ENCODE measurements at places on chromosomes 1 and 21.

DNA sequence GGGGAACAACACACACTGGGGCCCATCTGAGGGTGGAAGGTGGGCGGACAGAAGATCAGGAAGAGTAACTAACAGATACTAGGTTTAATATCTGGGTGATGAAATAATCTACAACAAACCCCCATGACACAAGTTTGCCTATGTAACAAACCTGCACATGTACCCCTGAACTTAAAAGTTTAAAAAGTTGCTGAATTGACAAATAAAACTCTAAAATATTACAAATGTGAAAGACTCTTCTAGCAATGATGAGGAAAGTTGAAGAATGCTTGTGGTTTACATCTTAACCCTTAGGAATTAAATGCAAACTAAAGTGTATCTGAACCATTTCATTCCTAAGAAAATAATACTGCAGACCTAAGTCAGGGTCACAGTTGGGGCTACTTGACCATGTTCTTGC, 525.6 kb upstream of the CAMK1G start:
- DNase-seq: no peak

DNA sequence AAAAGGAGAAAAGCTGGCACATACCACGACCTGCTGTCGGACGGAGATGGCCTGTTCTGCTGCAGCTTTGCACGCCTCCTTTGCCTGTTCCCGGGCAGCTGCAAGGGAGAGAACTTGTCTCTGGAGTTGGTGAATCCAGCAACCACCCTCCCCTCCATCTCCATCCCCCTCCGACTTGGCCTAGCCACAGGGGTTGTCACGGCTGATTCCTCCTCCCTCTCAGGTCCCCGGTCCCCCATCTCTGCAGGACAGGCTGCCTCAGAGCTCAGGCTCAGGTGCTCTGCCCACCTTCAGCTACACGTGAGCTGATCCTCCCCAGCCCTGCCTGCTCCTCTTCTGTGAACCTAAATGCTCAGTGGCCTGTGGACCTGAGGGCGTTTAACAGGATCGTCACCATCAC, 11.1 kb upstream of the SRM start:
- no peak for DNase-seq

DNA sequence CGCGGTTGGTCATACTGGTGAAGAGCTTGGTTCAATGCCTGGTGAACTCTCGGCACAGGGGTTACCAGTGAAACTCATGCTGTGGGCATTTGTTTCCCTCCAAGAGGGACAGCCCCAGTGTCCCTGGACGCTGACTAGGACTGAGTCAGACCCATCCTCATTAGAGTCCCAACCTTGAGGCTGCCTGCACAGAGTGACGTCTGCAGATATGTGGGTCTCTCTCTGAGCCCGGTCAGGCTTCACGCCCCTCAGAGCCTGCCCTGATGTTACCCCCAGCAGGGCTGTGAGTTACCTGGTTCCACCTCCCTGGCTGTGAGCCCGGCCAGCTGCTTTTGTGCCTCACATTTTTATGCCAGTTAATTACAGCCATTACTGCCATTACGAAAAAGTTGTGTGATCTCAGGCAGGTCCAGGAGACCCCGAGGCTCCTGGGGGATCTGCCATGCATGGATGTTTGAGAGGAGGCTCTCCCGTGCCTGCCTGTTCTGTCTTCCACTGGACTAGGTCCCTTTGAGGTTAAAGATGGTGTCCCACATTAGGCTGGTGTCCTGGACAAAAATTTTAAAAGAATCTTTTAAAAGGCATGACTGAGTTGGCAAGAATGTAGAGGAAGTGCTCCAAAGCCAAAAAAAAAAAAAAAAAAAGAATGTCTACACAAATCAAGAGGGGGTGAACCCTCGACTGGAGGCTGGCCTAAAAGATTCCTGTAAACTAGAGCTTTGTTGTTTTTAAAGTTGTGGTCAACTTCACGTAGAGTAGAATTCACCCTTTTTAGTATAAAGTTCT, 36.6 kb upstream of the PADI1 start:
- DNase-seq: no peak

GRCh38 chr1:187527346-187527745, 698.6 kb downstream of the PLA2G4A start:
- DNase-seq: no peak

- DNase-seq: no peak
Measured at GRCh38 chr1:915295-916172, 8.2 kb upstream of the SAMD11 start.

- DNase-seq: no peak
Measured at GRCh38 chr1:233151861-233152260, 143.7 kb downstream of the PCNX2 start.

DNA sequence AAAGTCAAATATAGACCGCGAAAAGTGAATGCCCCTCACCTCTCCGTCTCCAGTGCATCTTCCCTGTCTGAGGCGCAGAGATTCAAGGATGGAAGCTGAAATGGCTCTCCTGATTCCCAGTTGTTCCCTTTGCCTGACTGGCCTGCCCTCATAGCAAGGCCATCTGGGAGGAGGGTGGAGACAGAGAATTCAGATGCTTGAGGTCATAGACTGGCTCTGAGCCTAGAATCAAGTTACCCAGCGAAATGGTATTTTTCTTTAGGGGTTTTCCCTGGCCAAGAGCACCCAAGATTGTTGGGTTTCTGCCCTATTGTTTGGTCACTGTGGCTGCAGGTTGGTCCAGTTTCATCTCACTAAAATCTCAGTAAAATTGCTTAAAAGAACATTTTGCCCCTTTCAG, 7.2 kb downstream of the METTL13 start:
- no peak for DNase-seq

- no peak for DNase-seq
Measured at GRCh38 chr1:234955107-234955731, 173.4 kb downstream of the TOMM20 start.

GRCh38 chr1:235784950-235785349, 81.8 kb downstream of the LYST start:
- DNase-seq: no peak

DNA sequence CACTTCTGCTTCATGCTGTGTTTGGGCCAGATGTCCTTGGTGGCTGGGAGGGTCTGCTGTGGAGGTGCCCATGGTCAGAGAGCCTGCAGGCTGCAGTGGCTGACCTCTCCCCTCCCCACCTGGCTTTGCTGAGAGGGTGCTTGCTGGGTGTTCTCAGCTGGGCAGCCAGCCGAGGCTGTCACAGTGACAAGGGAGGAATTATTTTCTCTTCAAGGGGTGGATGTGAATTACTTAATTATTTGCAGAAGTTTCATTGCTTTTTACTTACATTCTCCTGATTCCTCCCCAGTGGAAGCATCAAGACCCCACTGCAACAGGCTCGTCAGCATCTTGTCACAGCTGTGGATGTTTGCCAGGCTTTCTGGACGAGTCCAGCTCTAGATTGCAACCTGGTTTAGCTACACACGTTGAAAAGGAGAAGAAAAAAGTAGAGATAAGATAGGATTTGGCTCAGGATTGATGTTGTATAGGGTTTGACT, 70.3 kb downstream of the GALNT2 start:
- no peak for DNase-seq

DNA sequence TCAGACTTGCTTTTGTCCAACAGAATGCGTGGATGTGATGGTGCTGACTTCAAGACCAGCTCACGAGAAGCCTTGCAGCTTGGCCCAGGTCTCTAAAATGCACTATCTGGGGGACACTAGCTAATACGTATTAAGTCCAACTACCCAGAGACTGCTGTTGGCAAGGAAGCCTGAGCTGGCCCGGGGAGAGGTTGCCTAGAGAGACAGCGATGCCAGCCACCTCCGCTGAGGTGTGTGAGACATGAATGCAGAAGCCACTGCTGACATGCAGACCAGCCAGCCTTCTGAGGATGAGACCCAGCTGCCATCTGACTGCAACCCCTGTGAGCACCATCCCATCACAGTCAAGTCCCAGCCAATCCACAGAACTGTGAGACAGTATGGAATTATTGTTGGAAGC, 32.5 kb downstream of the THAP3 start:
- no peak for DNase-seq

DNA sequence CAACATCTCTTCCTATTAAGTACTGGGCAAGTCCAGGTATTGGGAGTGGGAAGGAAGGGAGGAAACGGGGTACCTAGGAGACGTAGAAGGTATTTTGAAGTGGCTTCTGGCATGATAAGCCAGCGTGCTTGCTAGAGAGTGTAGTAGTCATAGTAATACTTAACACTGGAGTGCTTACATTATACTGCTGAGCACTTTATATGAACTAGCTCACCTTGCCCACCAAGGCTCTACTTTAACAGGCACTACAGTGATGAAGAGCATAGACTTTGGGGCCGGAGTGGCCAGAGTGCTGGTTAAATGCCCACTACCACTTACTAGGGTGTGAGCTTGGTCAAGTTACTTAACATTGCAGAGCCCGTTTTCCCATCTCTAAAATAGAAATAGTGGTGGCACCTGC, 61.7 kb downstream of the ACP6 start:
- no peak for DNase-seq

GRCh38 chr1:48181669-48182367, 40.7 kb upstream of the SLC5A9 start:
- no peak for DNase-seq

DNA sequence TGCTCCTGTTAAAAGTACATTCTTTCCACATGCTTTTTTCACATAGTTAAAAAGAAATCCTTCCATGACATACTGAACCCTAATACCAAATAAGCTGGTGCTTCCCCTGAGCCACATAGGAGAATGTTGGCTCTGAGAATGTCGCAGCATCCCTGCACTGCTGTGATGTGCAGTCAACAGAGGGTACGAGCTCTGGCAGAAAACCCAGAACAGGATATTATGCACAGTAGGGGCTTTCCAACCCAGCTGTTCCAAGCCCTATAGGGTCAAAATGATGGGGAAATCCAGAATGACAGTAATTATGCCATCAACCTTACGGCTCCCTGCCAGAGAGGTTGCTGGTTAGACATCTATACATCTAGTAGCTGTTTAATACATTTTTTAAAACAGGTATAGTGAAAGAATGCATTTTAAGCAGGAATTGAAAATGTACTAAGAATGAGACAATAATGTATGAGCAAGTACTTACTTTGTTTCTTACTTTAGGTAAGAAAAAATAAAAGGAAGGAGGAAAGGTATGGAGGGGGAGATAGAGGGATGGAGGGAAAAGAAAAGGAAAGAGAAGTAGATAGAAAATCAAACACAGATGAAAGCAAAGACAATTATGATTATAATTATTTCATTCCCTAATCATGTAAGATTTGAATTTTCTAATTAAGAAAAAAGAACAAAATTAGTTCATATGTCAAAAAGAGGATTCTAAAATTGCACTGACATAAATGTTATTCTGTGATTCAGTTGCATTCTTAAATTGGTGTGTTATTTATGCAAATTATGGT, 126.0 kb downstream of the NR5A2 start:
- DNase-seq: peak; percentile 25

- no peak for DNase-seq
Measured at GRCh38 chr1:17509363-17509762, 30.1 kb upstream of the ARHGEF10L start.

DNA sequence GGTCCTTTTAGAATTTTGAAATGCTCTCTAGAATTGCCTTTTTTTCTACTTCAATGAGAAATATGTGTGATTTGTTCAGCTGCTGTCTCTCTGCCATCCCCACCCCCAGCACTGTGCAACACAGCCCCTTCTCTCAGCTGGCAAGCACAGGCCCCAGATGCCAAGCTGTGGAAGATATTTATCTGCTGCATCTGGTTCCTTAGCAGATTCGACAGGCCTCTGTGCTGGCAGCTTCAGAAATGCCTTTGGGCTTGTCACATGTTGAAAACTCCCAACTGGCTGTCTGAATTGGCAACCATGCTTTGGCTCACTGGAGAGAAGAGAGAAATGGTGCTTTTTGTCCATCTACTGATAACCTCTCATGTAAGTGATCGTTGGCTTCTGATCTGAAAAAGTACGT, 206.7 kb upstream of the C1orf87 start:
- no peak for DNase-seq

GRCh38 chr21:28252928-28253327, 739.7 kb downstream of the LTN1 start:
- no peak for DNase-seq

- no peak for DNase-seq
Measured at GRCh38 chr1:179217943-179218507, 11.5 kb downstream of the ABL2 start.

GRCh38 chr1:223712194-223712849, at the start of gene CAPN2:
TSS of gene CAPN2 (plus strand) at chr1:223712539. CDS start at chr1:223712641, 102 bp downstream.
- peak; percentile 41 for DNase-seq

- no peak for DNase-seq
Measured at GRCh38 chr1:229340496-229340895, 2.4 kb downstream of the CCSAP start.

GRCh38 chr1:26417111-26417759, 6.6 kb downstream of the LIN28A start:
- peak; percentile 83 for DNase-seq

GRCh38 chr1:204983136-204983535, 59.9 kb upstream of the CNTN2 start:
- DNase-seq: no peak

DNA sequence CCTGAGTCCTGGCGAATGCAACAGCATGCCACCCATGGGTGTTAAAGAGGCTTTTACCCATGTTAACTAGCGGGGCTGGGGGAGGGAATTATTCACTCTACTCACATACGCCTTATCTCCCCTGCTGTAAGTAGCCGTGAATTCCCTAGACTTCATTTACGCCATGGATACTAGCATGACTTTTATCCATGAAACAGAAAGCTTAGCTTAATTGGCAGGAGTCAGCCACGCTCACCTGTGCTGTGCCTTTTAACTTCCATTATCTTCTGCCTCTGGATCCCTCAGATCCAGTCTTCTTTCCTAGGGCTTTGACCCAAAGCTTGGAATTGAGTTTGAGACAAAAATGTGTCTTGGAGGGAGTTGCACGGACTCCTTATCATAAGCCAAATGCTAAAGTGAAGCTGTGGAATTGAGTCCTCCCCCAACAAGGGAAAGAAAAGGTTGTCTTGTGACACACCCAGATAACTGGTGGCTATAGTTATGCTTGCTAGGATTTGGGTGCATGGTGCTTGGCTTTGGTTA, 9.7 kb upstream of the NASP start:
- DNase-seq: no peak

DNA sequence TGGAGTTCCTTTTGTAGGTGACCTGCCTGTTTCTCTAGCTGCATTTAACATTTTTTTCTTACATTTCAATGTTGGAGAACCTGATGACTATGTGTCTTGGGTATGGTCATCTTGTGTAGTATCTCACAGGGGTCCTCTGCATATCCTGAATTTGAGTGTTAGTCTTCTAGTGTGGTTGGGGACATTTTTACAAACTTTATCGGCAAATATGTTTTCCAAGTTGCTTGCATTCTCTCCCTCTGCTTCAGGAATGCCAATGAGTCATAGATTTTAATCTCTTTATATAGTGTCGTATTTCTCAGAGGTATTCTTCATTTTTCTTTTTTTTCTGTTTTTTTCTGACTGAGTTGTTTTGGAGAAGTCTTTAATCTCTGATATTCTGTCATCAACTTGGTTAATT, 684.0 kb downstream of the NCAM2 start:
- no peak for DNase-seq

GRCh38 chr1:244273845-244274619, 177.7 kb downstream of the ADSS2 start:
- no peak for DNase-seq

- no peak for DNase-seq
Measured at GRCh38 chr1:71027991-71028390, 19.6 kb downstream of the PTGER3 start.
